Ascending aorta (tissue), 2 donors: ENCODE measurements at places on chromosomes 7 and 10.

- H3K27me3 ChIP-seq: no peaks in the 10 kb centered on the region
- H3K4me3 ChIP-seq: no peak overlapping the region
- no peak overlapping the region for H3K27ac ChIP-seq
- no peaks in the 10 kb centered on the region for H3K36me3 ChIP-seq
- peaks cover 18% of the 10 kb centered on the region for H3K4me1 ChIP-seq
Observed at GRCh38 chr7:40580776-40581175, 446.0 kb downstream of the SUGCT start.

DNA sequence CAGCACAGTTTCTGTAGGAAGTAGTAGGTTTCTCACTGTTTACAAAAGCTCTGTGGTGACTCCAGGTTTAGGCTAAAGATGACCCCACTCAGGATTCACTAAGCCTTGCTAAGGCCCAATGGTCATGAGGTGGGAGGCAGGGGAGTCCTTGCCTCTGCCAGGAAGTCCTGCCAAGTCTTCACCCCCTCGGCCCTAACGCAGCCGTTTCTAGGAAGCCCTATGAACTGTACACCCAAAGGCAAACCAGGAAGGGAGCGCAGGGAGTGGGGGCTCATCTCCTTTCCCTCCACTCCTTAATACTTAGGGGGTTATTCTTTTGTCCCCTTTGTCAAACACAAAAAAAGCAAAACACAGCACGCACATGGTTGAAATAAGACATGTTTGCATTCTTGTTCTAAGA lies 64.6 kb downstream of the CTBP2 start:
- H3K36me3 ChIP-seq: peaks cover 4% of the 10 kb centered on the region
- no peaks in the 10 kb centered on the region for H3K27me3 ChIP-seq
- peaks cover 43% of the 10 kb centered on the region for H3K4me1 ChIP-seq
- H3K27ac ChIP-seq: peak overlapping the region; percentile 52
- DNase-seq: no peak
- no peak overlapping the region for H3K4me3 ChIP-seq

DNA sequence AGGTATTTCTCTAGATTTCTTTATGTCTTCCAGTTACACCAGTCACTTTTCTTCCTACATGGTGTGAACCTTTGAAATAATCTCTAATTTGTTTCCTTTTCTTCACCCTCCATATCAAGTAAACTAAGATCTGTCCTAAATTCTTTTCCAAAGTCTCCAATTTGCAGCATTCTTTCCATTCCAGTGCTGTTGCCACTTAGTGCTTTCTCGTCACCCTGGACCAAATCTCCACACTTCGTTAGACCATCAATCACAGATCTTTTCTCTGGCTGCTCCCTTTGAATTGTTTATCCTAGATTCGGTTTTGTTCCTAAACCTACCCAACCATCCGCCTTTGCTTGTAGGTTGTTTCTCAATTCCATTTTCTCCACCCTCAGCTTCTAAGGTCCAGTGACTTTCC lies 74.7 kb downstream of the DYNC1I1 start:
- no peaks in the 10 kb centered on the region for H3K4me1 ChIP-seq
- DNase-seq: no peak
- no peak overlapping the region for H3K4me3 ChIP-seq
- no peaks in the 10 kb centered on the region for H3K27me3 ChIP-seq

DNA sequence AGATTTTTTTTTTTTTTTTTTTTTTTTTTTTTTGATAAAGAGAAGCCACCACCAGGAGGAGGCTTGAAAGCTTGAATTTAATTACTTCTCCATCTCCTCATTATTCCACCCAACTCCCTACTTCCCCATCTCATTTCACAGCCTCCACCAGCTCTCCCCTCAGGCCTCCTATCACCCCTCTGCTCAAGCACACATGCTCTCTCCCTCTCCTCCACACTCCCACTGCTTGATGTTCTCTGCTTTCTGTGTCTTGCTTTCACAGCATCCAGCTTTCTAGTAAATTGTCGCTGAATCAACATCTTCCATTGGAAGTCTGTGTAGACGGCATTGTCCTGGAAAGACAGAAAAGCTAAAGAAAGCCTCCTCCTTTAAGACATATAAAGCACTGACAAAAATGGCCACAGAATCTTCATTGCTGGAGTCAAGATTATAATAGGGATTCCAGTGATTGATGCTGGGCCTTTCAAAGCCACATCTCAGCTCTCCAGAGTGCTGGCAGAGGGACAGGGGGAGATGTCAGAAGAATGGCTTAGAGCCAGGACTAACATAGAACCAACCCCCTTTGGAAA lies 58.3 kb downstream of the DOCK4 start:
- no peak overlapping the region for H3K27ac ChIP-seq
- peaks cover 9% of the 10 kb centered on the region for H3K4me1 ChIP-seq
- DNase-seq: no peak
- no peaks in the 10 kb centered on the region for H3K27me3 ChIP-seq
- H3K36me3 ChIP-seq: no peaks in the 10 kb centered on the region

- DNase-seq: no peak
- H3K27me3 ChIP-seq: no peaks in the 10 kb centered on the region
- H3K4me3 ChIP-seq: no peak overlapping the region
- peak overlapping the region; percentile 69 for H3K27ac ChIP-seq
Observed at GRCh38 chr10:125064681-125065492, 95.5 kb downstream of the CTBP2 start.
